ENCODE measurements at places on chromosomes 2 and 18.

- no peak for DNase-seq
Measured at GRCh38 chr2:168480825-168481585, 24.9 kb downstream of the CERS6 start.

GRCh38 chr2:198351647-198352046, 547.3 kb downstream of the PLCL1 start:
- DNase-seq: no peak

DNA sequence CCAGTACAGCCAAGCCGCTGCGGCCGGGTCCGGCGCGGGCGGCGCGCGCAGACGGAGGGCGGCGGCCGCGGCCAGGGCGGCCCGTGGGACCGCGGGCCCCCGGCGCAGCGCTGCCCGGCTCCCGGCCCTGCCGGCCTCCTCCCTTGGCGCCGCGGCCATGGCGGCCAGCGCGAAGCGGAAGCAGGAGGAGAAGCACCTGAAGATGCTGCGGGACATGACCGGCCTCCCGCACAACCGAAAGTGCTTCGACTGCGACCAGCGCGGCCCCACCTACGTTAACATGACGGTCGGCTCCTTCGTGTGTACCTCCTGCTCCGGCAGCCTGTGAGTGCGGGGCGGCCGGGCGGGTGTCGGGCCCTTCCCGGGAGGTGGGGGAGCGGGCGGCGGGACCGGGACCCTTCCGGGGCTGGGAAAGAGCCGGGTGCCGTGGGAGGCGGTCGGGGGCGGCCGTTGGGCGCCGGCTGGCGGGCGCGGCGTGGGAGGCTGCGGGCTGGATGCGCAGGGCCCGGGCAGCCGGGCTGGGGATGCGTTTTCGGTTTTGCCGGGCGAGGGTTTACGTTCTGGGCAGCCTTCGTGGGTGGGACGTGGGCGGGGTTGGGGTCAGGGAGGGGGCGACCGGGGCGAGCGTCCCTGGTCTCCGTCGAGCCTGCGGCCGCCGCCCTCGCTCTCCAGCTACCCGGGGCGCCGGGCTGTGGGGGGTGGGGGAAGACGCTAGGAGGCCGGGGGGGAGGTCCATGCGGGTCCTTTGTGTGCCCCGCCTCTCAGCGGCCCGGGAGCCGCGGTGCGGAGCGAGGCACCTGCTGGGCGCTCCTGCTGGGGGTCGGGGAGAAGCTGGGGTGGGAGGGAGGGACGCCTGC, 537 bp downstream of the AGFG1 start:
- DNase-seq: no peak

DNA sequence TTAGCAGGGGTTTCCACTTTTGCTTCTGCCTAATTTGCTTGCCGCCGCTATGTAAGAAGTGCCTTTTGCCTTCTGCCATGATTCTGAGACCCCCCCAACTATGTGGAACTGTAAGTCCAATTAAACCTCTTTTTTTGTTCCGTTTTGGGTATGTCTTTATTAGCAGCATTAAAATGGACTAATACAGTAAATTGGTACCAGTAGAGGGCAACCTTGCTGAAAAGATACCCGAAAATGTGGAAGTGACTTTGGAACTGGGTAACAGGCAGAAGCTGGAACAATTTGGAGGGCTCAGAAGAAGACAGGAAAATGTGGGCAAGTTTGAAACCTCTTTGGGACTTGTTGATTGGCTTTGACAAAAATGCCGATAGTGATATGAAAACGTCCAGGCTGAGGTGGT, 216.1 kb upstream of the FSIP2 start:
- no peak for DNase-seq

DNA sequence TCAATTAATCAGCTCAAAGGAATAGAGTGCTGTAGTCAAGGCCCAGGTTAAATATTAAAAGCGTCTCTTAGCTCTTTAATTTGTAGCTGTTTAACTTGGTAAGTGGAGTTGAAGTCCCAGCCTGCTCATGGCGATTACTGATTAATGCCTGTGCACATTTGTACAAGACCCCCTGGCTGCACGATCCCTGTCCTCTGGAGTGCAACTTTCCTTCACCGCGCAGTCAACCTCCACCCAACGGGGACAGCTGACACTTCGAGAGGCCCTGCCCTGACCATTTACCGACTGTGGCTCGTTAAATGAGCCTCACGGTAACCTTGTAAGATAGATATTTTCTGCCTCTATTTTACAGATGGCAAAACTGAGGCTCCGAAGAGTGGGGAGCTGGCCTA, 5.5 kb upstream of the CYS1 start:
- DNase-seq: no peak

DNA sequence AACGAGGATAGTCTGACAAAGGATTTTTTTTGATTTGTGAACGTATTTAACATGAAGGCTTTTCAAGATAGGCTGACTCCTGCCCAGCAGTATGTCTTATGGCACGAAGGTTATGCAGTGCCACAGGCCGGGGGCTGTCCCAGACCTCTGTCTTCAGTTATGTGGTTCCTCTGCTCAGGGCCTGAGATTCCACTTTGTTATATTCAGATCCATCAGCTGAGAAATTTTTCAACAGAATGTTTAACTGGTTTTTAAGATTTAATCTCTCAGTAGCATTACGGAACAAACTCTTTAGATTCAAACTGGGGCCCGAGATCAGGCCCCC, 20.0 kb downstream of the C2orf74 start:
- DNase-seq: no peak

DNA sequence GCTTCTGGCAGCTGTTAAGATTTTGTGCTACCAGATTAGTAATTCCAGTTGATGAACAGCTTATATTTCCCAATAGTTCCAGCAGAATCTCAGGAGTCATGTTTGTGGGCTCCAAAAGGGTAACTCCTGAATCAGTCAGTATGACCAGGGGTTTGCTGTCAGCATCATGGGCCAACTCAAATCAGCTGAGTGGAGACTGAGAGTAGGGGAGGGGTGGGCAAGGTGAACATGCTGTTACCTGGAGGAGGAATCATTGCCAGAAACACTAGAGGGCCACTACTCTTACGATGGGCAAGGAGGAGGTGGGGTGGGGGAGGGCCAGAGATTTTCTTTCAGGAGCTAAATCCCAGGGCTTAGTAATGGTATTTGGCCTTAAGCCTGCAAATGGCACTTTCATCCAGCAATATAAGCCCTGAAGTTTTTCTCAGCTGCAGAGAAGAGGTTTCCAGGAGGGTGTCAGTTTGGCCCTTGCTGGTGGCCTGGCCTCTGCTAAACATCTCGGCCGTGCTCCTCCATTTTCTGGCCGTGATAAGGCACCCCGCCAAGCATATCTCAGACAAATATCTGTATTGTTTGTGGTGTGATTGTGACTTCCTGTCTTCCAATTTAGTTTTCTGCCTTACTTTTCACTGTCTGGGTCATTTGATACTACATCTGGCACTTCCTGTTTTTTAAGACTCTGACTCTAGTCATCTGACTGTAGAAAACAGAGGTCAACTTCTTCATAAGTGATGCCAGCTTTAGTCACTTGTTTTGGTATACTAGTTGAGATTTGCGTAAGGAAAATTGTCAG, 120.5 kb upstream of the CXCR4 start:
- DNase-seq: no peak

DNA sequence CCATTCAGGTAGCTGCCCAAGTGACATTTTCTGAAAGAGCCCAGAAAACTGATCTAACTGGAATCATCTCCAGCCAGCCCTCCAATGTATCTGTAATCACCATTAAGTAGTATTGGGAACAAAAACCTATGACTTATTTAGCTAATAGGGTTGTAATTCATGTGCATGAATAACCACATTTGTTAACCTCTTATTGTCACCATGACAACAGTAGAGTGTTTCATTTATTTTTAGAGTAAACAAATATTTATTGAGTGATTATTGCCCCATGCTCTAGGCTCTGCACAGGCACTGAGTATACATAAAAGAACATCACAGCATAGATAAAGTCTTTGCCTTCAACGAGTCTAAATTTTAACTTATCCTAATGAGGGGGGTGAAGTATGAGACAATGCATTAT, 265.4 kb upstream of the UBE2E3 start:
- no peak for DNase-seq

GRCh38 chr2:174025271-174026121, 60.3 kb upstream of the SP3 start:
- no peak for DNase-seq

DNA sequence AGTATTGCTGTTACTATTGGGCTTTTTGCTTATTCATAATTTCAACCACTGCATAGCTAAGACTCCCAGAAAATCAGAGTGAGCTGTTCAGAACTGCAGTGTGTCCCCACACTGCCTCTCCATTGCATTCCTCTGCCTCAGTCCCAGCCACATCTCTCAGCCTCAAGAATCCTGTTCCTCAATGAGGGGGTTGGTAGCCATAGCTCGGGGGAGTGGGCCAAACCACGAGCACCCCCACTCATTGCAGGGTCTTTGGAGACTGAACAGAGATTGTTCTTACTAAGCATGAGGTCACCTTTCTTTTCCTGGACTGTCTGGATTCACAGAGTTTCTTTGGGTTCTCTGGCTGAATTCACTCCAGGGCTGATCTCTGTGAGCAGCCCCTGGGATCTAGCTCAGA, 161.1 kb downstream of the GFPT1 start:
- DNase-seq: no peak

- DNase-seq: no peak
Measured at GRCh38 chr2:236833501-236834073, 252.1 kb upstream of the COPS8 start.

DNA sequence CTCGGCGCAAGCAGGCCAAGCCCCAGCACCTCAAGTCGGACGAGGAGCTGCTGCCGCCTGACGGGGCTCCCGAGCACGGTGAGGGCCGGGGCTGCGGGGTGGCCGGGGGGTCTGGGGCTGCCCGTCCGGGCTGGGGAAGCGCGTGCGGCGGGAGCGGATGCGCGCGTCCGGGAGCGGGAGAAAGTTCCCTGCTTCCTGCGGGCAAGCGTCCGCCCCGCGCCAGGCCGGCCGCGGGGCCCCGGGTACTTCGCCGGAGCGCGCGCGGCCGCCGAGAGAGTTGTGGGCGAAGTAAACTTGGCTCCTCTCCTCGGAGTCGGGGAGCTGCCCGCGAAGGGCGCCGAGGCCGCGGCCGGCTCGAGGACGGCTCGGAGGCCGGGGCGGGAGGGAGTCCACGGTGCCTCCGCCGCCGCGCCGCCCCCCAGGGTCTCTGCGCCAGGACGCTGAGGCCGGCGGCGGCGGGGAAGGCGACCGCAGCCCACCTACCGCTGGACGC, 707 bp downstream of the SALL3 start:
- DNase-seq: no peak

DNA sequence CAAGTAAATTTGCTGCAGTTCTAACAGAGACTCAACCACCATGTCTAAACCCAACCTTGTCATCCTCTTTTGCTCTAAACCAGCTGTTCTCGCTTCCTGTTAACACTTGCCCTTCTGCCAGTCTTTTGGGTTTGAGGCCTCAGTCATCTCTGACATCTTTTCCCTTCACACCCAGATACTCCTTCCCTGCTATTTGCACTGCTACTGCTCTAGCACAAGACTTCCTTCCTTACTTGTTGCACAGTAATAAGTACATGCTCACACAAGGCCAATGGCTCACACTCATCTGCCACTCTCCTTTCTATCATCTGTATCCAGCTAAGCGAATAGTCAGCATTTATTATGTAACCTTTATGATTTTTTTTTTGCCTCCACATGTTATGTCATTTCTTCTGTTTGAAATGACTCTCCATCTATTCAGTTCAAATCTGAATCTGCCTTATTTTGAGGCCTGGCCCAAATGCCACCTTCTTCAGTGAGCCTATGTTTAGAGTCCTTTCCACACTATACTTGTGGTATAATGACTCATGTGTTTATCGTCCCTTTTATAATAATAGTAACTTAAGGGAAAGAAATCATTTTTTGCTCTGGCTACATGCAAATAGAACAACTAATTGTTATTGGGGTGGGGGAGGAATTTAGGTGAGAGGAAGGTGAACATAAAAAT, 22.5 kb upstream of the CDKL4 start:
- DNase-seq: no peak

- no peak for DNase-seq
Measured at GRCh38 chr18:54032412-54032811, 192.1 kb downstream of the MBD2 start.

GRCh38 chr2:3902131-3902530, 198.8 kb downstream of the DCDC2C start:
- DNase-seq: no peak

DNA sequence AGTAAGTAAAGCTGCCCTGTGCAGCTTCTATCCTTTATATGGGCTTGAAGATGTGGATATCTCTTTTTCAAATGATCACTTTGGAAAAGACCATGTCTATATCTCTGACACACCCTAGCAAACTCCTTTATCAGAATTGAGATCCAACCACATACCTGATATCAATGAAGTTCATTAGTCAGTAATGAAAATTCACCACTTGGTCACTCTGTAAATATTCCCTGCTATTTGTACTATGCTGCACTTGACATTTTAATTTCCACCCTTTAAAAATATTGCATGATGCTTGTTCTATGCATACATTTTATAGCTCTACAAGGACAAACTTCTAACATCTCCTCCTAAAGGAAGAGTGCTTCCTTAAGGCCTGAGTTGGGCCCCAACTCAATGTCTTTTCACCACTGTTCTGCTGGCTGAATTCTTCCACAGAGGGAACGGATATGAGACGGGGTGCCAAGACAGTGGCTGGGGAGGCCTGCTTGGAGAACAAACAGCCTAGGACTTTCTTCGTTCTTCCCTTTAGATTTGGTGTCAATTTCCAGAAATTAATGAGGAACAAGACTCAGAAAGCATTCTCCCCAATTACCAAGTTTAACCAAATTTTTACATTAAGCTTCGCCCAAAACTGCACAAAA, at the start of gene GKN2:
TSS of gene GKN2 (minus strand) at position 7 of the 635 bp plus-strand sequence. CDS start 32 bp downstream, outside the sequence.
- DNase-seq: no peak

DNA sequence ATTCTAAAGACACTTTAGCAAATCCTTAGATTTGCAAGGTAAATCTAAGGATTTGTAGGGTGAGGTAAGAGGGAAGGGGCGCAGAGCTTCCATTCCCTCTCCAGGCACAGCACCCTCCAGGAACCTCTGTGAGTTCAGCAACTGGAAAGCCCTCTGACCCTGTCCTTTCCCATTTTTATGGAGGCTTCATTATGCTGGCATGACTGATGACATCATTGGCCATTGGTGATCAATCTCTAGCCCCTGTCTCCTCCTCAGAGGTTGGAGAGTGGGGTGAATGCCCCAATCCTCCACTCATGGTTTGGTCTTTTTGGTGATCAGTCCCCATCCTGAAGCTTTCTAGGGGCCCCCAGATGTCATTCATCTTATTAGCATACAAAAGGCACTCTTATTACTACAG, 187.8 kb downstream of the TSN start:
- no peak for DNase-seq

DNA sequence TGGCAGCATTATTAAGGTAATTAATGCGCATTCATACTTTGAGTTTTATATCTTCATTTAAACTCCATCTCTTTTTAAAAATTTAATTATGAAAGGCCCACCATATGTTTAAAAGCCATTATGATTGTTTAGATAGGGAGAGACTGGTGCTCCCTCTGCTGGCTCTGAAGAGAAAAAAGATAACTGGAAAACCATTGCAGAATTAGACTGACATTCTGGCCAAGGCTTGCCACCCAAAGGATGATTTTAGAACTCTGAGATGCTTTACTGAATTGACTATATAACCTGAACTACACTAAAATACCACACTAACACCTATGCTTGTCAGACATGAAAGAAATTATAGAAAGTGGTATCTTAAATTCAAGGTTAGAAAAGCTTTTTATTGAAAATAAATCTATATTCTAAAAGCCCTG, 127.6 kb upstream of the SPOPL start:
- no peak for DNase-seq

GRCh38 chr2:232521959-232522622, 1.9 kb downstream of the PRSS56 start:
- peak; percentile 15 for DNase-seq

GRCh38 chr18:4987452-4988405, 209.3 kb downstream of the AKAIN1 start:
- DNase-seq: no peak

Data from stimulated activated CD4-positive, alpha-beta T cell treated with anti-CD3 and anti-CD28 coated beads, Interleukin-1b, Interleukin-23, amount 100 ng/mL, for 1 hour (primary cell).